ENCODE measurements at places on chromosomes 4 and X.

- DNase-seq = no peak
Observed at GRCh38 chr4:83932750-83933391, 397.0 kb downstream of the GPAT3 start.

- peak; percentile 42 for DNase-seq
Observed at GRCh38 chr4:8439914-8440491, 520 bp downstream of the ACOX3 start.

- no peak for DNase-seq
Observed at GRCh38 chr4:152039023-152039481, 278.2 kb upstream of the GATB start.

DNA sequence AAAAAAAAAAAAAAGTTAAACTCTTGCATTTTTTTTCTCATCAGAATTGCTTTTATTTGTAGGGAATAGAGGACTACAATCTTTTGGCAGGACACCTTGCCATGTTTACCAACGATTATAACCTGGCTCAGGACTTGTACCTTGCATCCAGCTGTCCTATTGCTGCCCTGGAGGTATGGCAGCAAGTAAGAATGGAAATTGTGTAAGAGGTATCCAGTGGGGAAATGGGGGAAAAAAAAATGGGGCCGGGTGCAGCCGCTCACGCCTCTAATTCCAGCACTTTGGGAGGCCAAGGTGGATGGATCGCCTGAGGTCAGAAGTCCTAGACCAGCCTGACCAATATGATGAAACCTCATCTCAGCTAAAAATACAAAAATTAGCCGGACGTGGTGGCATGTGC is 49.8 kb downstream of the WDR19 start:
- no peak for DNase-seq

- DNase-seq = no peak
Observed at GRCh38 chrX:2595258-2595657, 94.5 kb upstream of the DHRSX start.

GRCh38 chr4:8285976-8286718 is 16.6 kb downstream of the HTRA3 start:
- DNase-seq = no peak

GRCh38 chrX:114905251-114905650 is 112.2 kb downstream of the IL13RA2 start:
- no peak for DNase-seq

- DNase-seq = no peak
Observed at GRCh38 chr4:31575504-31575903, 855.3 kb downstream of the PCDH7 start.

DNA sequence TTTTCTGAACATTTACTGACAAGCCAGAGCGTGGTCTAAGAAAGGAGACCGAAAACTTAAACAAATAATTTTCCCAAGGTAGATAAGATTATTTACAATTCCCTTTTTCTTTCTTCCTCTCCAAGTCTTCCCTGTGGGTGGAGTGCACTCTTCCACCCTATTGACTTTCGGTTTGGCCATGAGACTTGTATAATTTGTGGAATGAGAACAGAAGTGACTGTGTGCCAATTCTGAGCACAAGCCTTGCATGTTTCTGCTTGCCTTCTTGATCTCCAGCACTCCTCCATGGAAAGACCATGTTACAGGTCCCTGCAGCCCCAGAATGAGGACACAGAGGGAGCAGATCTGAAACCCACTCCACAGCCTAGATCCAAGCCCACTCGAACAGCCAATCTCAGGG is 150.0 kb upstream of the HPGD start:
- no peak for DNase-seq

- no peak for DNase-seq
Observed at GRCh38 chrX:68912113-68912512, 83.3 kb downstream of the EFNB1 start.

GRCh38 chr4:68445111-68445510 is 2.2 kb upstream of the TMPRSS11E start:
- DNase-seq = no peak

DNA sequence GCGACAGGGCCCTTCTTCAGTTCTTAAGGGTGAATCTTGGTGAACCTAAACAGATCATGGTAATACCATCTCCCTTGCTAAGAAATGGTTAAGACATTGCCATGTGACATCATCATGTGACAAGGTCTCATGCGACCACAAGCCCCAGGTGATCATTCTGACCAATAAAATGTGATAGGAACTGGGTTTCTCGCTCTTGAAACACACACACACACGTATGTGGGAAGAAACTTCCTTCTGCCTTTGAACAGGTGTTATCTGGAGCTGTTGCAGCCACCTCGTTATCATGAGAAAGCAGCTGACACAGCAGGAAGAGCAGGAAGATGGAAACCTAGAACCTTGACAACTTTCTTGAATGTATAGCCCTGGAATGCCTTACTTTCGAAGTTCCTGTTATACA is 10.2 kb downstream of the SOD3 start:
- DNase-seq = no peak

DNA sequence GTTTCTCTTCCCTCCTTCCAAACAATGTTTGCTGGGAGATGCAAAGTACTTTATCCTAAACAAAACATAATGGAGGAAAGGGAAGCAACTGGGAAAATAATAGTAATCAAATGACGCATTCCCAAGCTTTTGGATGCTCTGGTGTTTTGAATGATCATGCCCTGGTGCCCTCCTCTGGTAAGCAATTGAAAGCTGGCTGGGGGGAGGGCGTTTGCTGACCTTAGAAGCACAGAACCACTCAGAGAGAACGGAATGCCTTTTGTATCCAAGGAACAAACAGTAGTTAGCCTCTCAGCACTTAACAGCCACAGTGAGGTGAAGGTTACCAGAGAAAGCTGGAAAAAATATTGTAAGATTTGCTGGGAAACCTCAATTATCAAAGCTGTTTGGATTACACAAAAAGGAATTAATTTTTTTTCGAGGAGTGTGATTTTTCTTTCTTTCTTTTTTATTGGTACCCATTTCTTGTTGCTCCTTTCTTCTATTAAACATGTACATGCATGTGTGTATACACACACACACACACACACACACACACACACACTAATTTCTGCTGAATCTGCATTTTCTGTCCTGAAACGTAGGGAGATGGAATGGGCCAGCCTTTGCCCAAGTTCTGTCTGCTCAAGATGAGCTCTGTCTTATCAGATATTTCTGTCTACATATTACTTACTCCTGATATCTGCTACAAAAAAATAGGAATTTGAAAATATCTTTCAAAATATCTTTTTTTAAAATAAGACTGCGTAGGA is 155.8 kb upstream of the IGFBP7 start:
- no peak for DNase-seq

GRCh38 chrX:48694776-48695533 is 1.6 kb upstream of the SUV39H1 start:
- no peak for DNase-seq

DNA sequence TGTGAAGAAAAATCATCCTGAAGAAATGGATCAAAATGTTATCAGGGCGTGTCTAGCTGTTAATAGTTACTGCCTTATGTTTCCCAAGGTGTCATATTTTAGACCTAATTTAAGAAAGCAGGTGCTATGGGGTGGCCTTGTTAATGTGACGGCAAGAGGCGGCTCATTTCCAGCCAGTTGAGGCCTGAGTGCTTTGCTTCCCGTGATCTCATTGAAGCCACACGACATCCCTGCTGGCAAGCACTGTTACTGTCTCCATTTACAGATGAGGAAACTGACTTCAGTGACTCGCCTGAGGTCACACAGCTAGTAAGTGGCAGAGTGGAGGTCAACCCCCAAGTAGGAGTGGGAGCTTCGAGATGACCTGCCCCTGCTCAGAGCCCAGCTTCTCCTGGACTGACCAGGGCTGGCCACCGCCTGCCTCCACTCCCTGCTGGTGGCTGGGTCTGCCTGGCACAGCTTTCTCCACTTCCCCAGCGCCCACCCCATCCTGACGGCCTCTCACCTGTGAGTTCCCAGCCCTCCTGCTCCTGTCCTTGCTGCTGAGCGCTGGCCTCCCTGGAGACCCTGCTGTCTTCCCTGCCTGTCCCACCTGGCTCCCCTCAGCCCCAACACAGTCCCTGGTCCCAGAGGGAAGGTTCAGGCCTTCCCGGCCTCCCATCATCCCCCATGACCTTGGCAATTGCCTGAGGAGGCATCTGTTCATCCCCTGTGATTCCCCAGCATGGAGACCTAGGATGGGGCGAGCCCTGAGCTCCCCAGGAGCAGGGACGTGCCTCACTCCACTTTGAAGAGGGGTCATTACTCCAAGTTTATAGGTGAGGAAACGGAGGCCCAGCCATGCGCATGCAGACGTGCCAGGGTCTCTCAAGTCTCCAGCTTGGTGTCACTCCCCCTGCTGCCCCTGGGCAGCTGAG is 47.7 kb upstream of the SORCS2 start:
- DNase-seq = no peak

GRCh38 chr4:26183017-26183416 is 137.8 kb upstream of the RBPJ start:
- DNase-seq = no peak

- DNase-seq = no peak
Observed at GRCh38 chr4:89528526-89529133, 221.0 kb upstream of the GPRIN3 start.

- no peak for DNase-seq
Observed at GRCh38 chr4:14596028-14596427, 406.3 kb upstream of the CPEB2 start.
